Fibroblast of pulmonary artery (primary cell): ENCODE measurements at places on chromosomes 11 and 22.

DNA sequence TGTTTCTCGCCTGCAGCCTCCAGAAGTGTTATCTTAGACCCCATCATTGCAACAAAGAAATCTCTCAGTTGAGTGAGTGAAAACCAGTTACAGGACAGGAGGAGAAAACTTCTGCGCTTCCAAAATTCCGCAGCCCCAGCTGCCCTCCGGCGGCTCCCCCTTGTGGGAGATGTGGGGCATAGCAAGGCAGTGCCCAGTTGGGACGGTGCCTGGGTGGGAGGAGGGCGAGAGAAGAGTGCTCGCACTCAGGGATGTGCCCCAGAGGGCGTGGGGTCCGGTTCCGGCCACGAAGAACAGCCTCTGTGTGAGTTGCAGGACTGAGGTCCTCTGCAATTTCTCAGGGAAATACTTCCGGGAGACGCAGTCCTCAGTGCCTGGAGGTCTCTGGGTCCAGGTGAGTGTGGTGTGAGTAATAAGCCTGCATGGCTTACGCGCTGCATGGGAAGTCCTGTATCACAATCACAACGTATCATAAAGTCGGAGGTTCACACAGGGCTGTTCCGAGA lies 87.0 kb upstream of the BLID start:
- DNase-seq, result peak; percentile 79

GRCh38 chr22:19463491-19464469 lies 15.2 kb downstream of the UFD1 start:
- DNase-seq, result no peak

DNA sequence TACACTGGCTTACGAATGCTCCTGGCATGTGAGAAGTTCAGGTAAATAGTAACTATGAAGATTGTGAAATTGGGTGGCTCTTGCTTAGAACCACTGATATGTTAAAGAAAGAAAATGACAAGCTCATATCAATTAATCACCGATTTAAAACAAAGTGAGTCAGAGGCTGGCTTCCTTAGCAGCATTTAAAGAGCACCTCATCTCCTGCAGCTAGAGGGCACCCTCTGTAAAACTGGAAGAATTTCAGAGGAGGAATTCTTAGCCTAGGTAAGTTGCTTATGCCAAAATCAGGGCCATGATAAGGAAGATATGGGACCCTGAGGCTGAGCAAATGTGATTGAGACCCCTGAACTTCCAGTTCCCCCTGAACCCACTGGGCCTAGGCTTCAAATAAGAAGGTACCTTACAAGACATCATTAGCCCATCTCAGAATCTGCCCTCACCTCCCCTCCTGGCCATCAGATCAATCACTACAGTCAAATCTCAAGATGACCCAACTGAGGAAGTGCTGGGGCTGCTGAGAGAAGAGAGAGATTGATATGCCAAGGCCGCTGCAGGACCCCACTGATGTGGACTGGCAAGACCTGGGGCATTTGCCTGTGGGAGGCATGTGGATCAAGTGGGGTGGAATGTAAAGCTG lies 8.6 kb upstream of the CD3E start:
- DNase-seq, result peak; percentile 46

GRCh38 chr11:78291503-78292108 lies 102.9 kb downstream of the USP35 start:
- DNase-seq, result no peak

GRCh38 chr22:47230741-47231140 lies 468.3 kb downstream of the TBC1D22A start:
- DNase-seq, result no peak

DNA sequence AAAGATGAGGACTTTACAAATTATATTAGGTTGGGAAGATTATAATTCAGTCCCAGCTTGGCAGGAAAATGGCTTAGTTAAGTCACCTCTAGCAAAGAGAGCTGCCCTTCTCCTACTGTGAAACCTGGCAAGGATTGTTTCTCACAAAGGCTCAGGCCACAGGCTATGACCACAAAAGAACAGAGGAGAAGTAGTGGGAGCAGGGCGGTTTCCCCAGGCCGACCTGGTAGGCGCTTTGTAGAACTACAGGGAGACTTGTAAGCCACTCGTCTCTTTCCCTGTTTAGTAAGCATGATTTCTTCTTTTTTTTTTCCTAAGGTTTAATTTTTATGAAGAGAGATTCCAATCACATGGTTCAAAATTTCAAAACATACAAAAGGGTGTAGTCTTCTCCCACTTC lies 4.6 kb downstream of the SNAP29 start:
- no peak for DNase-seq

DNA sequence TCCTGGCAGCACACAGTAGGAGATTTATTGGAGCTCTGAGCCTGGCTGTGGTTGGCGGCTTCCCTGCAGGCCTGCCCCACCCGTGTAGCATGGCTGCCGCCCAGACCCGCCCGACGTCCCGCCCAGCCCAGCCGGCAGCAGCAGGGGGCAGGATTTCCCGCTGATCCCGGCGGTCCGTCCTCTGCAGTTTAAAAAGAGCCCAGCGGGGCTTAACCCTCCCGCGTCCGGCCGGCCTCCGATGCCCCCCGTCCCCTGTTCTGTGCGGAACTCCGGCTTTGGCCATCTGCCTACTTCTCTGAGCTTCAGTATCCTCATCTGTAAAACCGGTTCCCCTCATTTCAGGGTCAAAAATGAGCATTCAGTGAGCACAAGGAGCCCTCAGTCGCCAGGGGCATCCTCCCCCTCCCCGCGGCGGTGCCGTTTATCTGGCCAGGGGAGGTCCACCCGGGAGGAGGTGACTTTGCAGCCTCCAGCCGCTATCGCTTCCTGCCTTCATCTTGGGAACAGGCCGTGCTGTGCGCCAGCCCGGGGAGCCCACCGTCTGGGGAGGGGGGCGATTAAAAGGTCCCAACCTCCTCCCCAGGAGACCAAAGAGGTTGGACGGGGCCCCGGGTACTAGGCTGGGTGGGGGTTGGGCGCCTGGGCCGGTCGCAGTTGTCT lies at the start of gene GAS2L1:
TSS of gene GAS2L1 (plus strand) at position 476 of the 660 bp plus-strand sequence. CDS start 1,456 bp downstream, outside the sequence.
- peak; percentile 85 for DNase-seq

DNA sequence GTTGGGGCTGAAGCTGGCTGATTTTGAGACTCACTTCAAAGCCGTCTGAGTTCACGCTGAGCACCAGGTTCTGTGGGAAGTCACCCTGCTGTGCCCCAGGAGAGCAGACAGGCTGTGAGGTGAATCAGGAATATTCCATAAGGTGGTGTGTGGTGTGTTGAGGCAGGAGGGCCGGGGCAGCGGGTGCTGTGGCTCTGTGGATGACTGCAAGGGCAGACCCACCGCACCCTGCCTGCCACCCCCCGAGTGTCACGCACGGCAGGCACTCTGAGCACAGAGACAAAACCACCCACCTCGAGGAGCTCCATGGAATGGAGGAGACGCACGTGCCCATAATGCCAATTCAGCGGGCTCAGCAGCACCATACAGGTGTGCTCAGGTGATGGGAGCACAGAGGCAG lies 147.8 kb downstream of the PKNOX2 start:
- DNase-seq, result no peak

DNA sequence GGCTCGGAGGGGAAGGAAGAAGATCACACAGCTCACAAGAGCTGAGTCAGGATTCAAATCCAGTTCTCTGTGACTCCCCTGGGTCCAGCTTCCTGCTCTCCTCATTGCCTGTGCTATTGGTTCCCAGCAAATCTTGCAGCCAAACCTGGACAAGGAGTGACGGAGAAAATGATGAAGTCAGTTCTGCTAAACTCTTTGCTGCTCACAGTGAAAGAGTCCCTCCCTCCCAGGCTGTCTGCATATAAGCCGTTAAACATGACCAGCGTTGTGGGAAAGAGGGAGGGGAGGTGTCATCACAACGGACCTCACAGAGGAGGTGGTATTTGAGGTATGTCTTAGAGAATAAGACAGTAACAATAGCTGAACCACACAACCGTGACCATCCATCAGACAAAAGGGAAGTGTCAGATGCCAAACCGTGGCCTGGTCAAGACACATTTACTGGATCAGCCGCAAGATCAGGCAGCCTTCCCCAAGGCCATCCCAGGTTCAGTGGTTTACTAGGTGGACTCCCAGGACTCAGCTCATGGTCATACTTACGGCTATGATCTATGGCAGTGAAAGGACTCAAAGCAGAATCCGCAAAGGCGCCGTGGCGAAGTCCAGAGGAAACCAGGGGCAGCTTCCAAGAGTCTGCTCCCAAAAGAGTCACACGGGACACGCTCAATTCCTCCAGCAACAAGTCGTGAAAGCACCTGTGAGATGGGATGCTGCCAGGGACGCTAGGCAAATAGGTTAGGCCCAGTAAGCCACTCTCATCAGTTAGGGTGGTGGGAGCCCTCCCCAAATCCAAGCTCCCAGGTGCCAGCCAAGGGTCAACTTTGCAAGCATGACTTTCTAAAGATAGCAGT lies 2.8 kb upstream of the CYTH4 start:
- peak; percentile 35 for DNase-seq

- no peak for DNase-seq
Measured at GRCh38 chr11:46210856-46211255, 66.6 kb upstream of the CREB3L1 start.

GRCh38 chr11:112227471-112227870 lies 1.2 kb downstream of the PTS start:
- DNase-seq, result no peak

DNA sequence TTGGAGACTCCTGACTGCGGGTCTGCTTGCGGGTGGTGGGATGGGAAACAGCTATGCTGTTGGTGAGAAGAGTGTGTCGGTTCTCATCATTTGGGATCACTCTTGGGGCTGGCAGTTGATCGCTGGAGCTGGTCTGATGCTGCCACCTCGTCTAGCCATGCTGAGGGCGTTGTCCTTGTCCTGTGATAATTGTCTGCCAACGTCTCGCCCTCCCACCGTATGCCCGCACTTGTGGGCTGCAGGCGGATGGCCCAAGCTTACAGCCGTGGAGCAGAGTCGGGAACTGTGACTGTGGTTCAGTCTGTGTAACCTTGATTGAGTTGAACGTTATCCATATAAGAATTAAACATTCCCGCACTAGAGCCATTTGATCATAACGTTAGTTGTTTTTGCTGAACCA lies 204.4 kb downstream of the TBC1D22A start:
- DNase-seq, result no peak

GRCh38 chr11:75938543-75938942 lies 123.5 kb downstream of the UVRAG start:
- DNase-seq, result peak; percentile 44

- DNase-seq, result peak; percentile 35
Measured at GRCh38 chr11:3959015-3959902, 103.8 kb downstream of the STIM1 start.

DNA sequence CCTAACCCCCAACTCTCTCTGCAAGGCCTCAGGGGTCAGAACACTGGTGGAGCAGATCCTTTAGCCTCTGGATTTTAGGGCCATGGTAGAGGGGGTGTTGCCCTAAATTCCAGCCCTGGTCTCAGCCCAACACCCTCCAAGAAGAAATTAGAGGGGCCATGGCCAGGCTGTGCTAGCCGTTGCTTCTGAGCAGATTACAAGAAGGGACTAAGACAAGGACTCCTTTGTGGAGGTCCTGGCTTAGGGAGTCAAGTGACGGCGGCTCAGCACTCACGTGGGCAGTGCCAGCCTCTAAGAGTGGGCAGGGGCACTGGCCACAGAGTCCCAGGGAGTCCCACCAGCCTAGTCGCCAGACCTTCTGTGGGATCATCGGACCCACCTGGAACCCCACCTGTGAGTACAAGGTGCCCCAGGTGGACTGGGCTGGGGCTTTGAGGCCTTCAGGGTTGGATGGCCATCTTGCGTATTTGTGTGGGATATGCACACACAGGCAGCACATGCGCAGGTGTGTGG lies at the start of gene BEST1:
TSS of gene BEST1 (plus strand) at position 317 of the 513 bp plus-strand sequence. CDS start 1,456 bp downstream, outside the sequence.
- DNase-seq, result no peak

DNA sequence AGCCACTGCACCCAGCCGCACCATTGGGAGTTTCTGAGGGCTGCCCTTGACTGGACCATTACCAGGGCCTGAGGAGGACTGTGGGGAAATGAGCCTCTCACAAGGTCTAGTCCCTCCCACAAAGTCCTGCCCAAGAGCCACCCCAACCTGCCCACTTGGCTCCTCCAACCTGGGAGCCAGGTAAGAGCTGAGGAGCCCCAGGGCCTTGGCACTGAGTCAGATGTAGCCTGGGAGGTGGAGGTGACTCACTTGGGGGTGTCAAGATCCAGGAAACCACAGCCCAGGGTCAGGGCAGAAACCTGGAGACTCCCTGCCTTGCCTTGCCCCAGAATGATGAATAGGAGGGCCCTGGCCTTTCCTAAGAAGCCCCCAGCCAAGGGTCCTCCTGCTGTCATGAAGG lies 25.8 kb upstream of the P2RY2 start:
- DNase-seq, result no peak

DNA sequence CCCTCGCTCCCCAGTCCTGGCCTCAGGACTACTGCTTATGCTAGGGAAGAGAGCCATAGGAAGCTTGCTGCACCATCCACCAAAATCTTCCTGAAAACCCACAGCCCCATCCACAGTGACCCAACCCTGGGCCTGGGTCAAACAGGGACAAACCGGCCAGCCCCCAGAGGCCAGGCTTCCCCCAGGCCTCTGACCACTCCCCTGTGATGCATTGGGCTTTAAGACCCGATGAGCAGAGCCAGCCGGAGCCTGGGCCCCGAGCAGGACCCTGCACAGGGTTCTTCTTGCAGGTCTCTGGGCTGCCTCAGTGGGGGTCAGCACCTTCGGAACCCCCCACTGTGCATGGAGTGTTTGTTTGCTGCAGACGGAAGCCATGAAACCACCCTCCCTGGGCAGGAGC lies 583.7 kb downstream of the BRD1 start:
- no peak for DNase-seq

- DNase-seq, result no peak
Measured at GRCh38 chr22:49398646-49399045, 429.0 kb downstream of the BRD1 start.

DNA sequence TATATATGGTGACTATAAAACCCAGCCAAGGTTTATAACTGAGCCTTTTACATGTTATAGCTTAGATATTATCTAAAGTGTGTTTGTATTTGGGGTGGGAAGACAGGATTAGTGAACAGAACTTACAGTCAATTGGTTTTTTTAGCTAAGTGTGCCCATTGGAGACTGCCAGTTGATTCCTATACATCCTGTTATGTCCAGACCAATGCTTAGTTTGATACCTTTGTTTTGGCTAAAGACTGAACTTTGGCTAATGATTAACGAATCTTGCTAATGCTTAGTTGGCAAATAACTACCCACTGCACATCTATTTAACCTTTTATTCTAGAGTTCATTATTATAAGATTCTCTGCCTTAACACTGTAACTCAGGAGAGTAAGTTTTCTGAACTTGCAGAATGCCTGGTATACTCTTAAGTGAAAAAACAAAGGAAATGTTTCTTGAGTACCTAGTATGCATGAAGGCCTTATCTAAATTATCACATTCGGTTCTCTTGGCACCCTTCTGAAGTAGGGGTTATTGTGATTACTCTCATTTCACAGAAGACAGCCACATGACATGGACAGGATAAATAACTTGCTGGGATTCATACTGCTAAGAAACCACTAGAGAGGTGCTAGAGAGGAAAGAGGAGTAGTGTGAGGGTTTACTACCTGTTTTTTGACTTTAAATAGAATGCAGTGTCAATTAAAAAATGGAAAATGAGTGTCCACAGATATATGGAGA lies 54.0 kb downstream of the KREMEN1 start:
- no peak for DNase-seq

DNA sequence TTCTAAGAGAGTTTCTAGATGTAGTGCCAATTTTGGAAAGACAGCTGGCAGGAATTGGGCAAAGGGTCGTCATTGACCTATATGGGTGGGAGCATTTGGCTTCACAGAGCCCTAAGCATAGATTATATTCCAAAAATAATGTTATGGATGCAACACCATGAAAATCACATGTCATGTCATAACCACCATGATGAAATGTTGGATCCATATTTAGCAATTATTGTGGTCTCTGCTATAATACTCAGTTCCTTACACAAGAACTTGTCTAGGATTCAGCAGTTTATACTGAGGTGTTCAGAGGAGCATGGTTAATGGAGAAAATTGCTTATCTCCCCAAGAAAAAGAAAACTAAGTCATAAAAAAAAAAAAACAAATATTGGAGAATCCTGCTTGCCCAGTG lies 31.6 kb downstream of the NTM start:
- DNase-seq, result no peak
